ENCODE measurements at places on chromosomes 4 and X.
A peak's percentile ranks its signal among the peaks of the same experiment; 100 is the strongest.

DNA sequence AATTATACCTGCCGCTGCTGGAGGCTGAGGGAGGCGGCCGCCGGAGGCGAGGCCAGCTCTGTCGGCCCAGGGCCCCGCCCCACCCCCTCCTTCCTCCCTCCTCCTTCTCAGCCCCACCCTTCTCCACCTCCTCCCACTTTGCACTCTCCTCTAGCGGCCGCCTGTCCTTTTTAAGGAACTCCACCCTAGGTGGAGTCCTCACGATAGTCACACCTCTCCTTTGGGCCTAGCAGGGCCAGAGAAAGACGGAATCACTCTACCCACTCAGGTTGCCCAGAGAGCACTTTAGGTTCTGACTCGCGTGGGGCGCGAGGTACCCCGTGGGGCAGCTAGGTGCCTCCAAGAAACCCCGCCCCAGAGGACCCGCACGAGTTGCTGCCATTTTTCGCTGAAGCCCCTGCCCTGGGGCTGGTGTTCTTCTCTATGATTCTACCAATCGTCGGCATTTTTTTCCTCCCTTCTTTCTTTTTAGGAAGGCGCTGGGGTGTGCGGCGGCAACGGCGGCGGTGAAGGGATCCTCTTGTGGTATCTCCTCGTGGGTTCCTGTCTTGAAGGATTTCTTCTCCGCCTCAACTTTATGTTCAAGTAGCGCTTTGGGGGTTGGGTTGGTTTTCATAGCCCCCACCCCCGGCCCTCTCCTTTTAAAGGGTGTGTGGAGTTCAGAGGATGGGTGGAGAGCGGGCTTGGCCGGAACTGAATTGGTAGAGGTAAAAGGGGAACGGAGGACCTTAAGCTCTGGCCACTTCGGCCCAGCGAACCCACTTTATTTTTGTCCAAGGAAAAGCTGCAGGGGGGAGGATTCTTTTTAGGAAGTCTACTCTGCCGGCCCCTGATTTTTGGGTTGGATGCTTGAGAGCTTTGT, at the start of gene KLF8:
TSS of gene KLF8 (plus strand) at position 136 of the 862 bp plus-strand sequence. CDS start 979 bp downstream, outside the sequence.
- no peak for DNase-seq

- DNase-seq: no peak
Observed at GRCh38 chrX:69531031-69531755, 27.1 kb downstream of the NALF2 start.

DNA sequence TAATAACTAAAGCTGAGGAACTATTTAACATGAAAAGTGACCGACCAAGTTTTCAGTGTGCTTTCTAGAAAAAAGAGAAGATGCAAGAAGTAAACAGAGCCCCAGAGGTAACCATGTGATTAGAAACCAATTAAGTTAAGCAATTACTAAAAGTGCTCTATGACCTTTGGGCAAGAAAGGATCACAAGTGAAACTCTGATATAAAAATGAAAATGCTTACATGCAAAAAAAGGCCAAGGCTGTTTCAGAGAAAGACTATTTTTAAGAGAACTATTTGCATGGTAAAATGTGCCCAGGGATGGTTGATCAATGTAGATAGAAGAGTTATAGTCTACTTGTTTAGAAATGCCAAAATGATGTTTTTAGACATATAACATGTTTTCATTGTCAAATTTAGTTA, 22.0 kb downstream of the KLHL15 start:
- no peak for DNase-seq

GRCh38 chr4:172095161-172095560, 282.0 kb downstream of the GALNTL6 start:
- no peak for DNase-seq

- DNase-seq: no peak
Observed at GRCh38 chrX:50876551-50876950, 34.0 kb upstream of the BMP15 start.

GRCh38 chrX:103774070-103774642, 2.5 kb upstream of the PLP1 start:
- DNase-seq: peak; percentile 50

DNA sequence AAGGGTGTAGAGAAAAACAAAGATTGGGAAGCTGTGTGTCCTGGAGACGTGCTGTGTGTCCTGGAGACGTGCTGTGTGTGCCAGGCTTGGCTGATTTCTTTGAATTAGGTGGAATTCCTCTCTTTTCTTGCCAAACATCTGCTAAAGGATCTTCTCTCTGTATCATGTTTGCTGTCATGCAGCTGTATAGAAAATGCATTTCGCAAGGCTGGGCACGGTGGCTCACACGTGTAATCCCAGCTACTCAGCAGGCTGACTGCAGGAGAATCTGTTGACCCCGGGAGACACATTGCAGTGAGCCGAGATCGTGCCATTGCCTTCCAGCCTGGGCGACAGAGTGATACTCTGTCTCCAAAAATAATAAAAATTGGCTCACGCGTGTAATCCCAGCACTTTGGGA, 187.0 kb downstream of the CRLF2 start:
- DNase-seq: no peak

DNA sequence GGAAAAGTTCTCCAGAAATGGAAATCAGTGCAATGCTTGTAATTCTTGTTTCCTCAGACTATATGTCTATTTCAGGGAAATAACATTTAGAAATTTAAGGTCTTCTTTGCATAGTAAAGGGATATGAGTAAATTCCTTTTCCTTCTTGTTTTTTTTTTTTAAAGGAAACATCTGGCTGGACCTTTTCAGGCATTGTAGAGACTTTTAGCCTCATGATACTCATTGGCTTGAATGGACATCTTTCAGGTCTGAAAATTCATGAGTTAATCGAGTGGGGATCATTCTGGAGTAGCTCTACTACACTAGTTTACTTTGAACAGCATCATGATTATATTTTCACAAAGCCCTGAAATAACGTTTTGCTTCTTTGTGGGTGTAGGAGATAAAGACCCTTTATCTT, 88.6 kb upstream of the CBLL2 start:
- no peak for DNase-seq

GRCh38 chrX:54045563-54046228, 1.4 kb upstream of the PHF8 start:
- no peak for DNase-seq

- peak; percentile 20 for DNase-seq
Observed at GRCh38 chr4:172983014-172983413, 185.6 kb upstream of the GALNT7 start.

DNA sequence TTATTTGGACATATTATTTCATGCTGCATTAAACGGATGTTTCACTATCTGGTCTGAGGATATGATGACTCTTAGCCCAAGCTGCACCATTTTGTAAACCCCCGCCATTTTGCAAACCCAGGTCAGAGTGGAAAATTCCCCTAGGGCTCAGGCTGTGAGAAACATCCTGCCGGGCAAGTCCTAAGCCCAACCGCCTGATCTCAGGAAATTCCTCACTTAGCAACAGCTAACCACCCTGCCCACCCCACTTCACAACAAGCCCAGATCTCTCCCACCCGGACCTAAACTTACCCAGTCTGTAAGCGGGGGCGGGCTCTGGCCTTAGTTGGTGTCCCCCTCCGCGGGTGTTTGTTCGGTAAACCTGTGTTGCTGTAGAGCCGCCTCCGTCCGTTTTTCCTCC, 2747.1 kb downstream of the PCDH7 start:
- no peak for DNase-seq

DNA sequence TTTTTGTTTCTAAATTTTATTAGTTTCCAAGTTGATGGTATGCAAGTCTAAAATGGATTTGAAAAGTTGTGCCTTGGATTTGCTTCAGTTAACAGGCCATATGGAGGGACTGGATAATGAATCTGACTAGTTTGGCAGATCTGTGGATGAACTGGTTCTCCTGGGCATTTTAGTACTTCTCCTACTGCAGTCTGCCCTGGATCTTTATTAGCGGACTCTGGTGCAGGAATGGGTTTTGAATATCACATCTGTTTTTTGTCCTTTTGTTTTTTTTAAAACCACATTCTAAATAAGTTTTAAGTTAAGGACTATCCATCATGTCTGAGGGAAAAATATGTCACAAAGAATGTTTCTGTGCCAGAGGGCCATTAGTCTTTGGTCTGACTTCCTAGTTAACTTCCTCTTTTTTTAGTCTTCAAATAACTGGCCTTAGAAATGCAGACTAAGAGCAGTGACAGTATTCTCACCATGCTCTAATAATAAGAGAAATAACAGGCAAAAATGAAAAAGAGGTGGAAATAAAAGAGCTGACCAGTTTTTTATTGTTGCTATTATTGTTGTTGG, 13.9 kb upstream of the DCK start:
- DNase-seq: no peak

- DNase-seq: no peak
Observed at GRCh38 chr4:156792462-156793085, 179.0 kb downstream of the PDGFC start.

DNA sequence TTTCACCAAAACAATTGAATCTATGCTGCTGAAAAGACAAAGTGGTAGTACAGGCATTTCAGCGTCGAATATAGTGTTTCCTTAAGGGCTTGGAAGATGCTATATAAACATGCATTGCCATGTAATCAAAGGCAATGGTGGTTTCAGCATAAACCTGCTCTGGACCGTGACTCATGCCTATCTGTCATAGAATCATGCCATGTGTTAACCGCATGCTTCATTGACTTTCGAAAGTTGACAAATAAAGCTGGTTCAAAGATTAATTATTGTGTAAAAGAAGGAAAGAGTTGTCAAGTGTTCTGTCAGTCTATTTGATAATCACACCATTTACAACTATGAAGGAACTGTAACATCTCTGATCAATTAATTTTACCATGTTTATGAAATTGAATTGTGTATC, 83.2 kb downstream of the FUNDC1 start:
- no peak for DNase-seq

- DNase-seq: no peak
Observed at GRCh38 chr4:165351359-165352130, 24.1 kb downstream of the MSMO1 start.

DNA sequence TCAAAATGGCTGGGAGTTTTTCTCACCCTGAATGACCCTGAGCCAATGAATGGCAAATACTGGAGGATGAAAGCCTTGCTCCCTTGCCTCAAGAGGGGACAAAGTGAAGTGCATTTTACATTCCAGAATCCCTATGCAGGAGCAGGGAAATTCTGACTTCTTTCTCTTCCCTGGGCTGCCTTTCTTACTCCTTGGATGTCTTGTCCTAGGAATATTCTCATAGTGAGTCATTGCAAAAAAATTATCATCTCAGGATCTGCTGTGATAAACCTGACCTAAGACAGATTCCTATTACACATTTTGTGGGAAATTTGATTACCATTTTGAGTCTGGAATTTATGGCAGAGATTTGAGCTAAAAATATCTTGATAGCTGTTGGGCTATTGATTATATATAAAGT, 199.9 kb downstream of the TMA16 start:
- DNase-seq: peak; percentile 47

All from astrocyte of the spinal cord (primary cell).